ENCODE measurements at places on chromosomes 11 and 22. TPM values are rescaled to one million over a fixed set of nuclear protein-coding genes. Genes with fewer than 3 reads are reported as not detected.

GRCh38 chr22:23401910-23402274 is 178.2 kb downstream of the IGLL1 start:
- DNase-seq, result peak; percentile 71

DNA sequence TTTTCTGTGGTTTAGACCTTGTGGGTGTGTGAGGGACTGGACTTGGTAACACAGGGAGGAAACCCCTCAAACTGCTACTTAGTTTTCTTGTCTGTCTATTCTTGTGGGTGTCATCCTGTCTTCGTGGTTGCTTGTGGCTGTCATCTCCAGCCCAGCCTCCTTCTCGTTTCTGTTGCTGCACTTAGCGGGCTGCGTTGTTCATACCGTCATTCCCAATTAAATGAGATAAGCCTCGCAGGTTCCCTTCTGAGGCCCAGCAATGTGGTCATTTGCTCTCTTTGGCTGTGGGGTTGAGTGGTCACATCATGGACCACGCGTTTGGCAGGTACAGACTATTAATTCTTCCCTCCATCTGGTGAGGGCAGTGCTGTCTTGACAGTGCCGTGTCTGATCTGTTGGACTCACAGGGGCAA is 18.8 kb downstream of the PANX1 start:
- no peak for DNase-seq

DNA sequence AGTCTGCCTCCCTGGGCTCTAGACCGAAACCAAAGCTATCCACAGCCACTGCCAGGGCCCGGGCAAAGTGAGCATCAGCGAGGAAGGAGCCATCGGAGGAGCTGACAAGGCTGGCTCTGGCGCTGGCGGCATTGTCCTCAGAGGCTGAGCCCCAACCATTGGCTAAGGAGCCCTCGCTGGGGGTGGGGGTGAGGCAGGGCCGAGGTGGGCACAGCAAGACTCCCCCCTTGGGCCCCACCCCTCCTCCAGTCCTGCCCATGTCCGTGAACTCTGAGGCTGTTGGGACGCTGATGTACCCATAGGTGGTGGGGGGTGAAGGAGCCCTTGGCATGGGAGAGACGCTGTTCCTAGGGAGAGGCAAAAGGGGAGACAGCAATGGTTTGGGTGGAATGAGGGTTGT is 11.2 kb downstream of the ROBO4 start:
- DNase-seq, result peak; percentile 63

GRCh38 chr11:8287297-8287696 is 23.6 kb upstream of the LMO1 start:
- no peak for DNase-seq

DNA sequence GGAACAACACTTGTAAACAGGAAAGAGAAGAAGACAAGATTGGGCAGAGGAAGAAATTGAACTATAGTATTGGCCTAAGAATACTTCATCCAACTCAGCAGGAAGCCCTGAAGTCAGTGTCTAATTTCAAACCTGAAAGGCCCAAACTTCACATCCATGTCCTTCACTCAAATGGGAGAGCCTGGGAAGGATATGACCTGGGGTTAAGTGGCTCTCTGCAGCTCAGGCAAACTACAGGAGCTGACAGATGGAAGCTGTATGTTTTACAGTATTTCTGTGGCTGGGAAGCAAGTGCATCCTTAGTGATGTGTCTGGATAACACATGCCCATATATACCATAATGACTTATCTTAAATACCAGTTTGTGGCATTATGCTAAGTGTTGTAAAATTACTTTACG is 196.2 kb downstream of the SOX6 start:
- no peak for DNase-seq

DNA sequence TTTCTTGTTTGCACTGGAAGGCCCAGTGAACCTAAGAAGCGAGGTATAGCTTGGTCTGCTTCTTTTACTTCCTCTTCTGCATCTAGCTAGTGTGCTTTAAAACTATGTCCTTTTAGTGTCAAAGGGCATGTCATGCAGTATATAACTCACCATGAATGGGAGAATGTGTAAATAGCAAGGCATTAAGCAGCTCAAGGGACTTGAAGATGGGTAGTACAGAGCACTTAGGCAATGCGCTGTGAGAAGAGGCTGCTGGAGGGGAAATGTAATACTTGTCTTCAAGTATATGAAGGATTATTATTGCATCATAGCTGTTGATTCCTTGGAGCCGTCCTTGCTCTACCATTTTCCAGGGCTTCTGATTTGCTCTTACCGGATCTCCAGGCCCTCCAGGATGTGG is 7.6 kb downstream of the MAML2 start:
- DNase-seq, result no peak

GRCh38 chr11:34512840-34513681 is 533 bp downstream of the ELF5 start:
- no peak for DNase-seq

DNA sequence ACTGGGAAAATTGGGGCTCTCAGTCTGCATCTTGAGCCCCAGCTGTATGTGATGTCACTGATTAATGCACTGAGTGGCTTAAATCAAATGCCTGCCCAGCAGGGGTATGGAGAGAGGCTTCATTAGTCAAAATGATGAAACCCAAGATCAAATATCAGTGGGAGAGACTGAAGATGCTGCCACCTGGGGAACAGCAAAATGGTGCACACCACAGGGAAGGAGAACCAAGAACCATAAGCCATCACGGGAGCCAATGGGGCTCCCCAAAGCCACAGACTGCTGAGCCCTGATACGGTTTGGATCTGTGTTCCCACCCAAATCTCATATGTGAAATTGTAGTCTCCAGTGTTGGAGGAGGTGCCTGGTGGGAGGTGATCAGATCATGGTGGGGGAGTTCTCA is 85.6 kb downstream of the CTTN start:
- DNase-seq, result no peak

GRCh38 chr11:64266339-64266738 is 15.0 kb downstream of the PLCB3 start:
- no peak for DNase-seq

GRCh38 chr11:126216526-126217305 is 5.1 kb downstream of the FAM118B start:
- no peak for DNase-seq

- DNase-seq, result no peak
Measured at GRCh38 chr11:114015117-114015516, 40.2 kb downstream of the HTR3A start.

DNA sequence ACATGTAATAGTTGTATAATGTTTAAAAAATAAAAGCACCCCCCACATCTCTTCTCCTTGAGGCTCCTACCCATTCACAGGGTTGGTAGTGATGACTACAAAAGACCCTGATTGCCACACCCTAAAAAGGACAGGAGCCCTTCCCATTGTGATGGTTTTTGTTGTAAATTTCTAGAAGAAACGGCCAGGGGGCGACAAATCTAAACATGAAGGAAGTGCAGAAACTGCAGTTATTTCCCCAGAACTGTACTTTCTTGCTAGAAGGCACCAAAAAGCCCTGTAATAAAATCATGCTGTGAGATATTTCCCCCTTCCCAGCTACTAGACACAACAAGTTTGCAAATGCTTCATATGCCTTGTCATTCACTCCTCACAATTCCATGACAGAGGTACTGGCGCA is 10.8 kb downstream of the PRR5L start:
- no peak for DNase-seq

DNA sequence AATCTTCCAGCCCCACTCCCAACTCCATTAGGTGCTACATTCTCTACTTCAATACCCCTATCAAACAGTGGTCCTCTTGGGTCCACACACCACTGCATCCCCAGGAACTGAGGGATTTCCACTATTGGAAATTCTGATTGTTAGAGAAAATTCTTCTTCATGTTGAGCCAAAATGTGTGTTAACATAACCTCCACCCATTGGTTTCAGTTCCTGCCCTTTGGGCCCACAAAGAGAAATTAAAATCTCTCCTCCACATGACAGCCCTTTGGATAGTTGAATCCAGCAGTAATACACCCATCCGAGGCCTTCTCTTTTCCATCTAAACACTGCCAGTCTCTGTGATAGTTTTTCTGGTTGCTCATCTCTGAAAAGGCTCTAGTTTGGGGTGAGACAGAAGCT is 2.1 kb downstream of the VSIG2 start:
- DNase-seq, result no peak

DNA sequence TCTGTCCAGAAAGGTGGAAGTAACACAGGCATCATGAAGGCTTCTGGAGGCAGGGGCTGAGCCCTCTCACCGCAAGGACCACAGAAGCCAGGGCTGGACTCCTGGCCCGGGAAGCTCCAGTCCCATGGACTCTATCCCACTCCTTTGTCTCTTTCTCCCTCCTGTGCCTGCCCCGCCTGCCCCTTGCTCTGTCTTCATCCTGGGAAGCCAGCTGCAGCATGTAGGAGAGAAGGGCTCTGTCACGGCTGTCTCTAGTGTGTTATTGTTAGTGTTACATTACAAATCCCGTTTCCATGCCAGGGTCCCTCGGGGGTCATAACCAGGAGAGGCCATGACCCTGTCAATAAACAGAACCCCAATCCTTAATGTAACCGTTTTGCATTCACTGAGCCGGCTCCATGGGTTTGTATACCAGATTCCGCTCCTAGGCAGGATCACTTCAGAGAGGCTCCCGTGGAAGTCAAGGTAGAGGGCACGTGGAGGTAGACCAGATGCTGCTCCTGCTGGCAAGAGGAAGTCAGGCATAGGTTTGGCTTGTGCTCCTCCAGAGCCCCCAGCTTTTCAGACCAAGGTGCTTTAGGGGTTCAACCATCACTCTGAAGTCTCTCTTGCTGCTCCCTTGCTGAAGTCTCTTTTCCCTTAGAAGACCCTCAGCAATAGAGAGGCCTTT is 293.2 kb downstream of the ETS1 start:
- DNase-seq, result no peak

GRCh38 chr11:73387594-73388264 is 11.5 kb downstream of the RELT start:
- no peak for DNase-seq

GRCh38 chr22:39185601-39186012 is 33.1 kb upstream of the CBX7 start:
- peak; percentile 87 for DNase-seq

DNA sequence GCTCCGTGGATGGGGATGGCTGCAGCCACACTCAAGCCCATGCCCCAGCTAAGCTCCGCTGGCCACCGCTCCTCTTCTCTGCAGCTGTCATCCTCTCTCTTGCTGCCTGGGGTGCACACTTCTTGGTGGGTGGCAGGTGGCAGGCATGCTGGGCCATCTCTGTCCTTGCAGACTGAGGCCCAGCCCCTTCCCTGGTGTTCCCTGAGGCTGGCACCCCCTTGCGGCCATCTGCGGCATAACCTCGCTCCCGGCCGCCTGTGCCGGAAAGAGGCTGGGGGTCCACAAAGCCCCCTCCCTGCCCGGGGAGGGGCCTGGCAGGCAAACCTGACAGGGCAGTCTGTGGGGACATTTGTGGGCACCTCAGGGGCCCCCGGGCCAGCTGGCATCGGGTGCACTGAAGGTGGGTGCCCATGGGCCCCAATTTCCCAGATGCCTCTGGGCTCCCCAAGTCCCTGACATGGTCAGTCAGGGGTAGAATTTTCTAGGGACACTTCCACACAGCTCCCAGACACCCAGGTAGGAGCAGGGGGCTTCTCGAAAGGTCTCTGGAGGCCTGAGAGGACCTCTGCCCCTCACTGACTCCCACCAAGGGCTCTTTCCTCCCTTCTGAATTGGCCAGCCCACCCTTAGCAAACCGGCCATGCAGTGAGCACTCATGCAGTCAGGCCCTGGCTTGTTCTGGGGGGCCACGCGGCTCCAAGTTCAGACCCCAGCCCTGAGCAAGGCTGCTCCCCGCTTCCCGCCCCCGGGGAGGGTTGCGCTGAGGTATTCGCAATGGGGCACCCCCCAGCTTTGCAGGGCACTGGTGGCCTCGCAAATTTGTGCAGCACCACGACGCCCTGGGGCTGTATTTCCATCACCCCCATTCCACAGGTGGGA is 23.5 kb upstream of the TH start:
- DNase-seq, result no peak

GRCh38 chr11:112294688-112295340 is 34.2 kb upstream of the PLET1 start:
- no peak for DNase-seq

DNA sequence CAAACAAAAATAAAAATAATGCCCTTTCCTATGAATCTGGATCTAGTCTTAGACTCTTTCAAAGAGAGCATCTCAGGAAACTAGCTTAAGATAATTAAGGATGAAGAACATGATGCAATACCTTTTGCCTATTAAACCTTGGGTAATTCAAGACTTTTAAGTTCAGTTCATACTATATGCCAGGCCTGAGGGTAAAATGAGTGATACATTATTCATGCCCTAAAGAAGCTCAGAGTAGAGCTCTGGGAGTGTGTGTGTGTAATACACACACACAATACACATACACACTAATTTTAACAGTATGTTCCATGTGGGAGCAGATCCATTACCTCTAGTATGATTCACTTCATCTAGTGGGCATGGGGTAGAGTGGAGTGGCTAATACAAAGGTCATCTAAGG is 651.4 kb upstream of the CHORDC1 start:
- no peak for DNase-seq

- DNase-seq, result no peak
Measured at GRCh38 chr22:47716890-47717615, 954.6 kb downstream of the TBC1D22A start.

DNA sequence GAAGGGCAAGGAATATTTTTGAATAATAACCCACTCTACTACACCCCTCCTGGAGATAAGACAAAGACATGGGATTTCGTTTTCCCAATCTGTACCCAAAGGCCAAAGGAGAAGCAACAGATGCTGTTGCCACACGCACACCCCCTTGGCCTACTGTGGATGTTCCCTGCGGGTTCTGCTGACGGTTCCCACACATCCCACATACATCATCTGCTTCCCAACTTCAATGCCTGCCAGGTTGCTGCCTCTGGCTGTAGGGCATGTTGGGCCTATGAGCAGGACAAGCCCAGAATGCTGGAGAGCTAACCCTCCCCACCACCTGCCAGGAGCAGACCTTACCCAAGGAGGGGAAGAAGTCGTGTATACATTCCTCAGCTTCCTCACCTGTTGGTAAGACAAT is 13.6 kb upstream of the RBFOX2 start:
- no peak for DNase-seq

DNA sequence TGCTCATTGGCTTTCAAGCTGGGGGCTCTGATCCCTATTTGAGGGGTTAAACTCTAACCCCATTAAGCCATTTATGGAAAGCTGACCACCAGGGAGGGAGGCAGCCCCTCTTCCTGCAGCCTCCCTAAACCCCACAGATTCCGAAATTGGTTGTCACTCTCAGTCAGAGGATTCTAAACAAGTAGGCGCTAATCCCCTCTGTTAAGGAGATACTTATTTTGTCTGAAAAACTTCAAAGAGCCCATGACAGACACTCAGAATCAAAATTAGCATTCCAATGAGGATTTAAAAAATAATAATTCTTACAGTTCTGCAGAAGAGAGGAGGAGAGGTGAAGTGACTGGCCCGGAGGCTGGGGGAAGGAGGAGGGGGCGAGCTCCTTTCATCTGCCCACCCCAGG is 69.7 kb upstream of the LMO1 start:
- DNase-seq, result no peak

VSIG10L2 gene
- total RNA-seq, result not detected

CRY2 gene
- total RNA-seq, result 49.6 TPM

FAM76B gene
- 9.2 TPM for total RNA-seq

RAG1 gene
- total RNA-seq, result 1.2 TPM

OSBP2 gene
- total RNA-seq, result 8.9 TPM

GLB1L2 gene
- 0.57 TPM for total RNA-seq

DGCR6L gene
- 45.5 TPM for total RNA-seq

All from cardiac septum (tissue), 1 donor.